ENCODE measurements at places on chromosomes 7 and 10. TPM values are rescaled to one million over a fixed set of nuclear protein-coding genes. Genes with fewer than 3 reads are reported as not detected.

The C7orf57 gene
- total RNA-seq: not detected

The FOXL3 gene
- not detected for total RNA-seq

The KIAA1549 gene
- total RNA-seq: 0.82 TPM

The ABCF2 gene
- total RNA-seq: 52.8 TPM

The PPP1R17 gene
- total RNA-seq: not detected

The KEL gene
- total RNA-seq: 1.7 TPM
